Spleen (tissue), 13 donors: ENCODE measurements at places on chromosomes 1 and 21.
A peak's percentile ranks its signal among the peaks of the same experiment; 100 is the strongest.

DNA sequence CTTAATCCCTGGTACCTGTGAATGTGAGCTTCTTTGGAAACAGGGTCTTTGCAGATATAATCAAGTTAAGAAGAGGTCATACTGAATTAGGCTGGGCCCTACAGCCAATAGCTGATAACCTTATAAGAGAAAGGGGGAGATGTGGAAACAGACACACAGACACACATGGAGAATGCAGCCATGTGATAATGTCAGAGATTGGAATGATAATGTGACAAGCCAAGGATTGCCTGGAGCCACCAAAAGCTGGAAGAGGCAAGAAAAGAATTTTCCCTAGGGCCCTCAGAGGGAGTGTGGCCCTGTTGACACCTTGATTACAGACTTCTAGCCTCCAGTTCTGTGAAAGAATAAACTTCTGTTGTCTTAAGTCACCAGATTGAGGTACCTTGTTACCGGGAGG lies 114.5 kb upstream of the SOD1 start:
- DNase-seq: no peak

GRCh38 chr1:82391712-82392111 lies 591.0 kb downstream of the ADGRL2 start:
- DNase-seq: no peak

- no peak for DNase-seq
These were observed 9.0 kb downstream of the ADORA1 start for GRCh38 chr1:203136409-203137042.

DNA sequence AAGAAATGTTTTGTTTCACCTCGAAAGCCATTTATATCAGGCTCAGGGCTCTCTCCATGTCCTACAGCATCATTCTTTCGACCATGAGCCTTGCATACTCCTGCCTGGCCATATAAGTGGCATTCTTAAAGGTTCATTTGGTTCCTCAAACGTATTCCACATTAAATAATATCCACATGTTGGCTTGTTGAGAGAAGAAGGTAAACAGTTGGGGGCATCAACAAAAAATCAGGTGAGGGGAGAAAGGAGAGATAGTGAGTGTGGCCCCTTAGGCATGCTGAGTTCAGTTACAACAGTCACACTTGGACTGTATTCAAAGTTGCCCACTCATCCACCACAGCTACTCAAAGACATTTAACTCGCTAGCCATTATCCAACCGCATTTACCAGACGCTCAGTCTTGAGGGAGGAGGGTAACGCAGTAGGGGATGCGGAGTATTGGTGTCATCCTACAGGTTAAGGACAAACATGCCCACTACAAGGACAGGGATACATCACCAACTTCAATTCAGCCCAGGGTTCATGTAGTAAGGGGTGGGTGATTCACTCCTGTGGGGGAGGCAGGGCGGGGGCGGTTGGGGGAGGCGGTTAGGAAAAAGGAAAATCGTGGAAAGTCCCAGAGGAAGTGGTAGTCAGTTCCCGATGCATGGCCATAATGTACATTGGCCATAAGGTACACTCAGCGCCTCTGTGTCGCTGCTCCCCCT lies 1.4 kb downstream of the ZNF697 start:
- DNase-seq: no peak

- no peak for DNase-seq
These were observed 14.4 kb upstream of the ZNF362 start for GRCh38 chr1:33241866-33242265.

DNA sequence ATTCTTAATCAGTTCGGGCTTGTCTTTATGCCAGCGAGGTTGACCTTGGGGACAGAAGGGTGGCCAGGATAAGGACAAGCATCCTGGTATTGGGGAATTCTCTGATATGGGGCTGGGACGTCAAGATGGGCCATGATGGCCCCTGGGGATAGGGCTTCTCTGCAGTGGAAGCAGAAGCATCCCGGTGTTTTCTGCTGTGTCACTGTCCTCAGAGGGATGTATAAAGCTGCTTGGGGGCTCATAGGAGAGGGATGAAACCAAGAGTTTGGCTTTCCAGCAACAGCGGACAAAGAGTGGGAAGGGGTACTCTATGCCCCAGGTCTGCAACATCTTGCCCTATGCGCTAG lies 1.4 kb upstream of the ATP1B1 start:
- DNase-seq: no peak

DNA sequence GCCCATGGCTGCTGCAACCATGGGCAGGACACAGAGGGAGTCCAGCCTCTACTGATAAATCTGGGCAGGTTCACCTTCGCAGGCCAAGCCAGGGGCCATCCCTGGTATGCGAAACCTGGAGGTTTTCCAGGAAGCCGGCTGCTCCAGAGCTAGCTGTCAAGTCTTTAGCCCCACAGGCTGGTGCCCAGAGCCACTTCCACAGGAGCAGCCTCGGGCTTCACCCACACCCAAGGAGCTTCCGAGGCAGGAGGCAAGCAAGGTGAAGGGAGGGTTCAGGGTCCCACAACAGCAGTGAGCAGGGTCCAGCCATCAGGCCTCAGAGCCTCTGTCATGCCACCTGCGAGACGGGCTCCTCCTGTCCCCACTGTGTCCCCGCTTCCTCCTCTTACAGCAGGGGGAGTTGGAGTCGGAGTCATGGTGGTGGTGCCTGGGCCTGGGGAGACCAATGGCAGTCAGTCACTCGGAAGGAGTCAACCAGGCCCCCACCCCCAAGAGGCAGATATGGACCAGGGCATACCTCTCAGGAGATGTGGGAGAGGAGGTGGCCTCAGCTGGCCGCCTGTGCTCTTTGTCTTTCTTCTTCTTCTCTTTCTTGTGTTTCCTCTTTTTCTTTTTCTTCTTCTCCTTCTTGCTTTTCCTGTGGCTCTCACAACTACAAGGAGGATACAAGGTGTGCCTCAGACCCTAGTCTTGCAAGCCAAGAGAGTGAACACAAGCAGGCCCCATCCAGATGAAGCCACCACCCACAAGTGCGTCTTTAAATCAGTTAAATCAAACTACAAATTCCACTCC lies 2.1 kb downstream of the C1orf35 start:
- DNase-seq: peak; percentile 75

GRCh38 chr1:197063212-197063611 lies 3.8 kb downstream of the F13B start:
- DNase-seq: no peak

DNA sequence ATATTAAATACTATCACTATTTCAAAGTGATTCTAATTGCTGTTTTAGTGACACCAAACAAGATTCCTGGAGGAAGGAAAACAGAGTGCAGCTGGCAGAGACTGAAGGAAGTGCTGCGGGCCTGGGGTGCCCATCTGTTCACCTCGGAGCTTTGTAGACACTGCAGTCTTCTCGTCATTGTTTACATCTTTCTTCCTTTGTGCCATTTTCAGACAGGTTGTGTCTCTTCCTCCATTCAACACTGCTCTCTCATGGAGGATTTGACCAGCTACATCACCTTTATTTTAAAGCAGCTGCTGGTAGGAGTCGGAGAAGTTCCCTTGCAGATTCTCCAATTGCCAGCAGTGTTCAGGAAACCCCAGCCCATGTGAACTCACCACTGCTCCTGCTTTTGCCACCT lies 37.3 kb downstream of the ABCA4 start:
- DNase-seq: no peak

GRCh38 chr1:202159534-202160371 lies 649 bp downstream of the PTPN7 start:
- DNase-seq: peak; percentile 90

DNA sequence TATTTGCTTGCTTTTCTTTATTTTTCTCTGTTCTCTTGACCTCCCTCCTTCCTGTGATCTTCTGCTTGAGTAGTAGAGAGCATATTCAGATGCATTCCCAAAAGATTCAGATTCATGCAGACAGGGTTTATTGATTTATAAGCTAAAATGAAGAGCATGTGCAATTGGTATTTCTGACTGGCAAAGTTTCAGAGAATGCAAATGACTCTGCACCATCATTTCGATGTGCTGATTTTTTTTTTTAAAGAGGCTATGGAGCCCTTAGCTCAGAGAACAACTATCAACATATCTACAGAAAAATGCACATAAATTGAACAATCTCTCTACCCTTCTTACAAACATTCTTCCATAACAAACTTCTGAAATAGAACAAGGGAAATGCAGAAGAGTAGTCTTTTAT lies 312.0 kb downstream of the VAV3 start:
- no peak for DNase-seq

DNA sequence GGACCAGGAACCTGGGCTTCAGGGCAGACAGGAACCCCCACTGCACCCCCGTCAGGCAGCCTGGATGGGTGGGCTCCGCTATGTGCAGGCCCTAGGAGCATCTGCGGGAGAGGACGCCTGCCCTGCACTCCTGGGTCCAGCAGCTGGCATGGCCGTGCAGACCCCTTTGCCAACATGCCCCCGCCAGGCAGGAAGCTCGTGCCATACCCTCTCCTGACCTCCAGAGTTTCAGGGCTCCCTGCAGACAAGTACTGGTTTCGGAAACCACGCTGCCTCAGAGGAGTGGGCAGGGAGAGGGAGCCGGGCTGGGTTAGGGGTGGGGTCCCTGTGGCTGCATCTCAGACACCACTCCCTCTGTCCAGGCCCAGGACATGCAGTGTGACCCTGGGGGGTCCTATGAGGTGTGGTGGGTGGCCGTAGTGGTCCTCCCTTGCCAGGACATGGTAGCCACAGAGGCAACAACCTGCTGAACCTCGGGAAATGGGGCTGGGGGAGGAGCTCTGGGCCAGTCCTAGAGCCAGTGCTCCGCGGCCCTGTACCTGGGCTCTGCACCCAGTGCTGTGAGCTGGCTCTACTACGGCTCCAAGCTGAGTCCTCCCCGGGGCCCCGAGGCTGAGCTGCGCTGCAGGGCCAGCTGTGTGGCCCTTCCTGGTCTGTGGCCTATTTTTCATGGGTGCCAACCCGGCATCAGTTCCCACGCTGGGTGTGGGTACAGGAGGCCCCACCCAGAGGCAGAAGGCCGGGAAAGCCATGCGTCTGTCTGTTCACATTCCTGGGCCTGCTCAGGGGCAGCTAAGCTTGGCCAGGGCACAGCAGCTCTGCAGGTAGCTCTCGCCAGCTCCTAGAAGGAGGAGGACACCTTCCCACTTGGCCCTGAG lies 1.4 kb downstream of the PLEKHN1 start:
- no peak for DNase-seq

DNA sequence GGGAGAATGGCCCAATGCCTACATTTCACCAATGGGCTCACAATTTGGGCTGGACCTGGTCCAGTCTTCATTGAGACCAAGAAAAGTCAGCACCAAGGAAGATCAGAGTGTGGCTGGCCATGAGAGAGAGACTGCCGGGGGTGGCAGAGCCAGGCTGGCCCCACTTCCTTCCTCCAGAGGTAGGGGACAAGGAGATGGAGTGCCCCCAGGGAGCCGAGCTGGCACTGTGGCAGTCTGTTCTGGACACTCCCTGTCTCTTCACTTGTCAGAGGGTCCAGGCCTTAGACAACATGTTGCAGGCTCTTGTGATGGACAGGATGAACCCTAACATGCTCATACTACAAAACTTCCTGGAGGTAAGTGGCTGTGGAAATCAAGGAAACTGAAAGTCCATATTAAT lies 27.7 kb downstream of the INAVA start:
- peak; percentile 32 for DNase-seq

GRCh38 chr1:22434717-22435116 lies 16.9 kb upstream of the ZBTB40 start:
- no peak for DNase-seq

DNA sequence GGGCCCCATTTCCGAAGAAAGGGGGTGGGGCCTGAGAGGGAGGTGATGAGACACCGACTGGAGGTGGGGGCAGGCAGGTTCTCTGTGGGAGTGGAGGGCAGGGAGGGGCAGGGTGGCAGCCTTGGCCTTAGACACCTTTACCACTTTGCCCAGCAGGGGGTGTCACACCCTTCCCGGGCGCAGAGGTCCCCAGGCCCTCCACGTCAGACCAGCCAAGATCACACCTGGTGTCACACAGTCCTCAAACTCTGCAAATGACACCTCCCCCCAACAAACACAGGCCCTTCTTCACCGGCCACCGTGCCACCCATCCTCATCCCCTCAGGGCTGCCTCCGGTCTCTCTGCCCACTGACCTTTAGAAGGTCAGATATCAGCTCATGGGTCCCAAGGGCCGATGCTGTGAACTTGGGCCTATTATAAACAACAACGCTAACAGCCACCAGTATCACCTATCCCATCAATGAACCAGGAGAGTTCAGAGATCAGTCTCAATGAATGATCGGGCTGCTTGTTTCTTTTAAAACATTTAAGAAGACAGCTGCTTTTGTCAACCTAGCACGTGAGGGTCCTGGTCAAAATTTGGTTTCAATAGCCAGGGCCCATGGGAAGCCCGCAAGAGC lies 103.9 kb downstream of the CASZ1 start:
- peak; percentile 88 for DNase-seq

GRCh38 chr1:20685741-20686140 lies 24.6 kb upstream of the DDOST start:
- no peak for DNase-seq

GRCh38 chr1:201191653-201192260 lies 1.1 kb downstream of the IGFN1 start:
- peak; percentile 38 for DNase-seq

GRCh38 chr1:240152611-240153297 lies 61.1 kb downstream of the FMN2 start:
- DNase-seq: no peak

DNA sequence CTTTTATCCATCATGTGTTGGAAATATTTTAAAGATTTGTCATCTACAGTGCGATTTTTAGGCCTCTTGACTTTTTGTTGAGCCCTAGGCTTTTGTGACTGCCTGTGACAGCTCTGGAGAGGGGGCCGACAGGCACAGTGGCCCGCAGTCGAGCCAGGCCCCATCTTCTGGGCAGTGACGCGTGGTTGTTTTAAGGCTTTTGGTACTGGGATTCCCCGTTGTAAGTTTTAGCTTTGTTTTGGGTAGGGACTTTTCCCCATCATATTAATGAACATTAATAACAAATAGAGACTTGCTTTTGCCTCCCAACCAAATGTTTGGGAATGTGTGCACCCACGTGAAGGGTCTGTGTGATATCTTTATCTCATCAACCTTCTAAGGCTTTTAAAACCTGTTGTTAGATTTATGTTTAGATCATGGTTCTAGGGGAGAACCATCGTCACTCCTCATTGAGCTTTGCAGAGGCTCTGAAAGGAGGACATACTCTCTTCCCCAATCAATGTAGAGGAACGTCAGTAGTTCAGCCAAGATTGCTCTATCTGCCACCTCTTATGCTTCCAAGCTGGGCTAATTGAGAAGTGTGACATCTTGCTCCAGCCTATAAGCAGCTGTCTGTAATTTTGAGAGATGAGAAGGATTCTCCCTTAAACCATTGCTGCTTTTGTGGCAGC lies 34.6 kb downstream of the MAPKAPK2 start:
- no peak for DNase-seq

- no peak for DNase-seq
These were observed 3.4 kb downstream of the ZNF326 start for GRCh38 chr1:89998306-89998705.

DNA sequence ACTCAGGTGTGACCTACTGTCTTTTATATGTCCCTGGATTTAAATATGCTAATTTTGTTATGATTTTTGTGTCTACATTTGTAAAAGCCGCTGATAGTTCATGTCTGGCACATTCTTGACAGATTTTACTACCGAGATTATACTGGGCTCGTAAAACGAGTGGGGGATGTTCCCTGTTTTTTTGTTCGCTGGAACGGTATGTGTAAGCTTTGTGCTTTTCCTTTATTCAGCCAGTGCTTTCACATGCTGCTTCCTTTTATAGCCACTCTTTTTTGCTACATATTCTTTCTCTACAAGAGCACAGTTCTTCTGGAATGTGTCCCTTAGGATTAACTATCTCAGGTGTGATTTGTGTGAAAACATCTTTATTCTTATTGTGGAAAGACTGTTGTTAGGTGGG lies 46.6 kb downstream of the ADARB1 start:
- DNase-seq: no peak

- no peak for DNase-seq
These were observed 7.3 kb upstream of the SEC16B start for GRCh38 chr1:177977141-177977540.

- peak; percentile 31 for DNase-seq
These were observed 33.1 kb downstream of the TRIM67 start for GRCh38 chr1:231194843-231195516.
